ENCODE measurements at places on chromosomes 4 and X. TPM values are rescaled to one million over a fixed set of nuclear protein-coding genes. Genes with fewer than 3 reads are reported as not detected.

Gene PFKFB1
- 0.23 TPM for polyA plus RNA-seq

Gene SOWAHB
- 1.0 TPM for polyA plus RNA-seq

Gene RBBP7
- 121 TPM for polyA plus RNA-seq

Gene NR0B1
- polyA plus RNA-seq = not detected

Gene ADH4
- 0.22 TPM for polyA plus RNA-seq

Gene ALB
- 20.0 TPM for polyA plus RNA-seq

Gene MTCP1
- 7.3 TPM for polyA plus RNA-seq

Gene NHSL2
- 9.7 TPM for polyA plus RNA-seq

Gene CFAP99
- 0.06 TPM for polyA plus RNA-seq

Gene FAM133A
- polyA plus RNA-seq = 0.04 TPM

Gene INPP4B
- 4.7 TPM for polyA plus RNA-seq

- DNase-seq = no peak
These were observed 10.3 kb downstream of the NCBP2L start for GRCh38 chrX:107787827-107788226.

GRCh38 chrX:56765811-56766553 lies 36.9 kb downstream of the NBDY start:
- DNase-seq = no peak

- no peak for DNase-seq
These were observed 62.7 kb upstream of the SCML1 start for GRCh38 chrX:17674601-17675000.

GRCh38 chr4:37665333-37666320 lies 20.5 kb downstream of the RELL1 start:
- DNase-seq = no peak

- DNase-seq = no peak
These were observed 40.3 kb downstream of the MED28 start for GRCh38 chr4:17654701-17655100.

DNA sequence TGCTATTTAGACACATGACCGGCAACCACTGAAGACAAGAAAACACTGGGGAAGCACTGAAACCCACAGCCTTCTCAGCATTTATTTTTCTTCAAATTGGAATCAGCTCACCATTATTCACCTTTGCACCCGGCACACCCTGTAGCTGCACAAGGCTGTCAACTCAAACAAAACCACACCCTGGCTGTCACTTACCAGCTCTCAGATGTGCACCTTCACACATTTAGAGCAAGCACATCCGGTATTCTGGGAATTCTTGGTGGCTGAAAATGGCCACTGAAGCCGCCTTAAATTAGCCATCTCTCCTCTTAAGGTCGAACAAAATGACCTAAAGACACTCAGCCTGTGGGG lies 5.9 kb downstream of the ZFYVE28 start:
- DNase-seq = no peak

DNA sequence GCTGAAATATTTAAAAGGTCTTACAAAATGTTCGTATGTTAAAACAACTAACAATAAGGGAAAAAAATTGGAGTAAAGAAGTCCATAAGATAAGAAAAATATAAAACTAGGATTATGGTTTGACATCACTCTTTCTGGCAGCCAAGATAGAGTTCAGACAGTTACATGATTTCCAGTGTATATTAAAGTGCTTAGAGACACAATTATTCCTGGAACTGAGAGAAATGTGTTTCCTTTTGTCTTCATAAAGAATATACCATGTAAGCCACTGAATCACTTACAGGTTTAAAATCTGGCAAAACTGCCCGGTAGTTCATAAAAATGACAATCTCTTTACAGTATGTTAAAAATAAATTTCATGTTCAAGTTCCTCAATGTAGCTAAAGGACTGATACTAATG lies 538.7 kb upstream of the ATOH1 start:
- DNase-seq = peak; percentile 17

GRCh38 chrX:23802431-23802830 lies 19.5 kb downstream of the SAT1 start:
- DNase-seq = no peak

DNA sequence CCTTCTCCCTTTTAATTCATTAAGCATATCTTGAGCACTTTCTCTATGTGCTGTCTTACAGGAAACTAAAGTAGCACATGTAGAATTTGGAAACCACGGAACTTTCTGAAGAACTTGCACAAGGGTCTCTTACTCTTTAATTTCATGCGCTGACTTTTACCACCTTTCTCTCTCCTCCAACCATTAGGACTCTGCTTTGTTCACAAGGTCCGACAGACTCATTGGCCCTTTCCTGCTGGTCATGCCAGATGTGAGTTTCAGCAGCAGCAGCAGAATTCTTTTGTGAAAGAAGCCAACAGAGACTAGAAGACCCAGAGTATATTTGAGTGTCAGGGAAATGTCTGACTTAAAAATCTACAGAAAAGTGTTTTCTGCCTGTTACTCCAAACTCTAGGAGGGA lies 207.1 kb downstream of the GUCY2F start:
- no peak for DNase-seq

DNA sequence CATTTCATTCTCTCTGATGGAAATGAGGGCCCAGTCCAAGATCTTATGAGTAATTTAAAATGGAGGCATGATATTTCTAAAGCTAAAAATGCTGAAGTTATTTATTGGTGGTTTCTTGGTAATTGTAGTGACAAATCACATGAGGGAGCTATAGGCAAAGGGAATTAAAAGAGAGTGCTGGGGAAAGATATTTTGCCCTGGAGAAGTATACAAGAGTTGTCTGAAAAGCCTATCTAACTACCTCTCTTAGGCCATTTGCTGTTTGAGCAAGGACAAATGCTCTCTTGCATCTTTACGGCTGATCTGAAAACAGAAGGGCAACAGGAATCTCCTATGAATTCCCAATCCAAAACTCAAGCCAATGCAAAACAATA lies 89.4 kb downstream of the FMR1NB start:
- DNase-seq = no peak

GRCh38 chrX:69562904-69563578 lies 52.9 kb upstream of the EDA start:
- no peak for DNase-seq

GRCh38 chr4:85942107-85942506 lies 417.7 kb downstream of the MAPK10 start:
- no peak for DNase-seq

GRCh38 chr4:173821036-173821435 lies 291.0 kb upstream of the HAND2 start:
- no peak for DNase-seq

DNA sequence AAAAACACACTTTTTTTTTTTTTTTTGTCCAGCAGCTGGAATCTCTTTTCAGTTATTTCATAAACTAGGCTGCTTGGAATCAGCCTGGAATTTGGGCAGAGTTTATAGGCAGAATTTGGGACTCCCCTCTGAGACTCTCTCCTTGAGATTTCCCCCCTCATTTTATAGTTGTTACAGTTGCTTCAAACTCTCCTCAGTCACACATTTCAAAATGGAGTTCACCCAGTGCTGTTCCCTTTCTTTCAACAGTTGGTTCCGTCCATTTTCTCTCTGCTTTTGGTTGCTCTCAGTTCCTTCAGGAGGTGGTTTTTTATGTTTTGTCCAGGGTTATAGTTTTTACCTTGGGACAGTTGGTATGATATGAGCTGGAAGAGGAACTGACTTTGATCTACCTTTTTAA lies 27.5 kb downstream of the NSD2 start:
- no peak for DNase-seq

GRCh38 chrX:130013661-130014060 lies 31.2 kb downstream of the BCORL1 start:
- DNase-seq = no peak

DNA sequence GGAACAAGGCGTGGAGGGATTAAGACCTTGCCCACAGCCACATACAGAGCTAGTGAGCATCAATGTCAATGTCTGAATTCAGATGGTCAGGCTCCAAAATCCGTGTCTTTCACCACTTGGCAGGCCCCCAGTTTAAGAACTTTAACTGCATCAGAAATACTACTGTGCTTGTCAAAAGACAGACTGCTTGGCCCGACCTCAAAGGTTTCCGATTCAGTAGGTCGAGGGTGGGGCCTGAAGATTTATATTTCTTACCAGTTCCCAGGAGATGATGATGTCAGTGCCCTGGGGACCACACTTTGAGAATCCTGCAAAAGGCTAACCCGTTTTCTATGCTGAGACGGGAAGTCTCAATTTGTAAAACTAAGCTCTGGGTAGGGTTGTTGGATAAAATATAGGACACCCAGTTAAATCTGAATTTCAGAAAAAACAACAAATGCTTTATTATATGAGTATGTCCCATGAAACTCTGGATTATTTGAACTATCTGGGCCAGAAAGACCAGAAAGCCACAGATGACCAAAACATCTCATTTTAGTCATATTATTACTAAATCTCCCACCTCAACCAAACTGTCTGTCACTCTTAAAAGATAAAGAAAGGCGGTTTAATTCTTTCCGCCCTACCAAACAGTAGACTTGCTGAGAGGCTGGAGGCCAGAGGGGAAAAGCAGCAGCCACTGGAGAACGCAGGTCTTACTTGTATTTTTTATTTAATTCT lies 42.7 kb downstream of the GATB start:
- no peak for DNase-seq
